DMS79 (cell line): ENCODE measurements at places on chromosomes 12 and 14.

DNA sequence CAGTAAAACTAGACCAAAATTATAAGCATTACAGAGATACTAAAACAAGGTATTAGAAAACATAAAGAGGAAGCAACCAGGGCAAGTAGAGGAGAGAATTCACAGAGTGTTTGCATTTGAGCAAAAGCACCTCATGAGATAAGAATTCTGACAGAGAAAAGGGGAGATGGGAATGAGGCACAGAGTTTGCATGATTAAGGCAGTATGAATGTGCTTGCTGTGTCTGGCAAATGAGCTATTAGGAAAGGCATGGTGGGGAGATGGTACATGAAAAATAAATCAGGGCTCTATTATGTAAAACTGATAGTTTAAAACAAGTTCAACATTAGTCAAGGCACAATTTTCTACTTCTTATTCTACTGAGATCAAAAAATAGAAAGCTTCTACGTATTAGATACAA, 23.1 kb downstream of the GARIN6 start:
- DNase-seq, result no peak

- no peak for DNase-seq
These were observed 1.5 kb upstream of the GPR65 start for GRCh38 chr14:88003425-88003824.

DNA sequence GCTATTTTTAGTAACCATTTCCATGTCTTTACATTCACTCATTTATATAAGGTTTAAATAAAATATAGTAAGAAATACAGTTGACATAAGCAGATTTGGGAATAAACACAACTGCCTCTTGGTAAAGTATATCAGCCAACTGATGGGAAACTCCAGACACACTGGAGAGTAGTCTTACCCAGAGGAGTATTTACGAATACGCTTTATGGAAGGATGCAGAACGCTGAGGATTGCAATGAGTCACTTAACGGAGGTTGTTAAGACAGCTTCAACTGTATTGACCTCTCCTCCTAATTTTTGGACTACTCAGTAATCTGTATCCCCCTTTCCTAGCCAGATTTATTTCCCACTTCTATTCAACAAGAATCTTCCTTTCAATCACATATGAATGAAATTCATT, 6.0 kb downstream of the C2CD5 start:
- DNase-seq, result no peak

GRCh38 chr12:54033106-54033979, 493 bp downstream of the HOXC5 start:
- DNase-seq, result peak; percentile 9

GRCh38 chr12:107487011-107487680, 198.5 kb upstream of the PWP1 start:
- peak; percentile 35 for DNase-seq

DNA sequence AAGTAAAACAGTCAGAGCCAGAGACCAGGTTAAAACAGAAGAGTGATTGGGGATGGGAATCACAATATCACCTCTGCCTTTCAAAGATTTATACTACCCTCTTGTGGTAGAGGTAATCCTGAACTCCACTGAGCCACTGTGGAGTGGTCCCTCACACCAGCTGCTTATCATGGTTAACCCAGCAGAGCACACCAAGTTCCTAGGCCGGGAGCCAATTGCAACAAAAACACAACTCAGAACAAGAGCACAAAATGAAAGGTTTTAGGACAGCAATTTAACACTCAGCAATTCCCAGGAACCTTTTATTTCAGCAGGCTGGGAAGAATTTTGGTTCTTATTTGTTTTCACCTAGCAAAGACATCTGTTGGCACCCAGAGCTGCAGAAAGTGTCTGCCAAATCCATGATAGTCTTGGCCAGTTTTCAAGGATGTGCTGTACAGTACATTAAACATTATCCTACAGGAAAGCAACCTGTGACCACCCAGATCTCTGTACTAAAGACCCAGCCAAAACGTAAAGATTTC, 220.5 kb upstream of the ATXN7L3B start:
- DNase-seq, result no peak

DNA sequence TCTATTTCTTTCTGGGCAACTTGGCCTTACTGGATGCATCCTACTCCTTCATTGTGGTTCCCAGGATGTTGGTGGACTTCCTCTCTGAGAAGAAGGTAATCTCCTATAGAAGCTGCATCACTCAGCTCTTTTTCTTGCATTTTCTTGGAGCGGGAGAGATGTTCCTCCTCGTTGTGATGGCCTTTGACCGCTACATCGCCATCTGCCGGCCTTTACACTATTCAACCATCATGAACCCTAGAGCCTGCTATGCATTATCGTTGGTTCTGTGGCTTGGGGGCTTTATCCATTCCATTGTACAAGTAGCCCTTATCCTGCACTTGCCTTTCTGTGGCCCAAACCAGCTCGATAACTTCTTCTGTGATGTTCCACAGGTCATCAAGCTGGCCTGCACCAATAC, 5.3 kb downstream of the OR4N5 start:
- no peak for DNase-seq

DNA sequence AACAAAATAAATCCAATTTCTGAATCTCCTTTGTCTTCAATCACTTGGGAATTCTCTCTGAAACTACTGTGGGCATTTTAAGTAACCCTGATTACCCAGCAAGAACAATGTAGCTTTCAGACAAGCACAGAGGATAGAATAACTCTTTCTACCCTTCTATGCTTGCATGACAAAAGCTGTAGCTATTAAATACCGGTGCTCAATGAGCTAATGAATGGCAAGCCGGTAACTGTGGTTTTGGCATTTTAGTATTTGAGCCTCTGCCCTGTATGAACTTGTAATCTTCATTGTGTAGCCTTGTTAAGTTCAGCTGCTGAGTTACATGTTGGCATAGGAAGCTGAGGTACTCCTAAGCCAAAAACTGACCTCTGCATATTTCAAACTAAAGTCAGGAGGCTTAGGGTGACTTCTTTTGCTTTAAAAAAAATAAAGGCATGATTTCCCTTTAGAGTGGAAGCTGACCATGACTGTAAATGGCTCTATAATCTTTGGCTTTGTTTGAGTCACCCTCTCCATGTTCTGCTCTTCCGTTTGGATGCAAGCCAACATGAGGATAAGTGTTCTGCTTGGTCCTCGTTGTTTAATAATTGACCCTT, 171.0 kb upstream of the HIF1A start:
- DNase-seq, result peak; percentile 100

DNA sequence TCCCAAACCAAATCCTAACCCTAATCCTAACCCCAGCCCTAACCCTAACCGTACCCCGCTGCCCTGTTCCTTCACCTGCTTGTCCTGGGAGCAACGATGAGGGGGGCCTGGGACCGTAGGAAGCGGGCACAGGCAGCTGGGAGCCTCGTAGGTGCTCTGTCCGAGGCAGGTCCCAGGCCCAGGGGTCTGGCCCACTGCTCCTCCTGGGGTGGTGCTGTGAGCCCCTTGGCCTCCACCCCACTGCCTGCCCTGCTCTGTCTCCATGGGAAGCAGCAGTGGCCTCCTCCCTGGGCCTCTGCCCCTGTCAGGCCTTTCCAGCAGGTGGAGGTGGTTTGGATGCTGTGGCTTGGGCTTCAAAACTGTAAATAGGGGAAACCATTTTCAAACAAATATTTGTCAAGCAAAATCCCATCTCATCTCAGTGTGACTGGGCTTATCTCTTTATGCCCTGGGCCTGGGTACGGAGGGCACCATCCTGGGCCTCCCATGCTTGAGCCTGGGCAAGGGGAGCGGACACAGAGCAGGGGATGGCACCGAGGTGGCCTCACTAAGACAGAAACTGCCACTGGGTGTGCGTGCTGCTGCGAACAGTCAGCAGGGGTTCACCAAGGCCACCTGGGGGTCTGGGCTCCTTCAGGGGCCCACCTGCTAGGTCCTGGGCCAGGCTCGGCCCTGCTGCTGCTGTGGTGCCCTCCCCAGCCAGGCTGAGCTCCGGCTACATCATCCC, 3.7 kb upstream of the BEGAIN start:
- DNase-seq, result no peak

- no peak for DNase-seq
These were observed 179.0 kb upstream of the KRR1 start for GRCh38 chr12:75690296-75690955.

DNA sequence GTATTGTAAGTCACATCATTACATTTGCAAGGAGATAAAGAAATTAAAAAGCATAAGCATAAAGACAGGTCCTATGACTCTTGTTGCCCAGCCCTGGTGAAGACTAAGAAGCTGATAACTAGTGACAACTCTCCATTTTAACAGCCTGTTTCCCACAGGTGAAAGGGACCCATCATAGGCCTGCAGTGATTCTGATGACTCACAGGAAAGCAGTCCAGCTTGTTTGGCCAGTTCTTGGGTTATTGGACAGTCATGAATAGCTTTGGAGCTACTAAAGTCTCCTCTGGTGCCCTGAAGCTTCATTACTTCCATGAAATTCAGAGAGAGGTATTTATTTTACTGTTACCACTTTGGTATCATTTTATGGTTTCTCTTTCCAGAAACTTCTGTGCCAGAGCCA, 55.5 kb upstream of the DYRK2 start:
- peak; percentile 36 for DNase-seq

- no peak for DNase-seq
These were observed 86.2 kb downstream of the STON2 start for GRCh38 chr14:81313775-81314429.

DNA sequence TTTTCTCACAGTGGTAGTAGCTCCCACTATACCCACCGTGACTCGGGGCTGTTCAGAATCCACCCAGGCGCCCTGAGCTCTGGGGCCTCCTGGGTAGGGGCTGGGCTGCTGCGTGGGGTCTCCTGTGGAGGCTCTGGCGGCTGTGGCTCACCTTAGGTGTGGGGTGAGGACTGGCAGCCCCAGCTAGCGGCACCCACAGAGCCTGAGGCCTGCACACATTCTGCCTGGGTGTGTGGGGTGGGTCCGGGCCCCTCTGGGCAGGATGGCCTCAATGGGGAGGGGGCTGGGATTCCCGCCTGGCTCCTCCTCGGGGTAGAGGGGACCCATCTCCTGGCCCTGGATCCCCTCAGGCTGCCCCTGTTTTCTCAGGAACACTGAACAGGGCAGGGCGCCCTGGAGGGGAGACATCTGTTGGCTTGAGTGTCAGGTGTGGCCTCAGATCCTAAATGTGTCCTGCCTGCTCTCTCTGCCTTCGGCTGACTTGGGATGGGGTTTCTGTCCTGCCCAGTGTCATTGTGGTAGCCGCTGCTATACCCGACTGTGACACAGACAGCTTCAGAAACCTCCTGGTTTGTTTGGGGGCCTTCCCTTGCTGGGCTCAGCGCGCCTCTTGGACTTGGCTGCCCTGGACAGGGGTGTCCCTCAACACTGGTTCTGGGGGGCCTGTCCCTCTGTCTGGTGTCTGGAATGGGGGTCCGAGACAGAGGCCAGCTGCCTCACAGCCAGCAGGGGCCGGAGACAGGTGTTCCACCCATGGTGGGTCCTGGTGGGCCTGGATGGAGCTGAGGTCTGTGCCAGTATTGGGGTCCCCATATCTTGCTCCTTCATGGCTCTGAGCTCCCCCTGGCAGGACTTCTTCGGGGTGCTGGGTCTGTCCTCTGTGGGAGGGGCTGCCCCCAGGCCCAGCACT, 354.9 kb downstream of the TMEM121 start:
- no peak for DNase-seq

- DNase-seq, result no peak
These were observed 21.0 kb upstream of the CCND2 start for GRCh38 chr12:4252601-4253000.
